IMR-90 (cell line): ENCODE measurements at places on chromosomes 11 and 22.

- no peak for DNase-seq
Observed at GRCh38 chr22:47918276-47918921, 1155.9 kb downstream of the TBC1D22A start.

- peak; percentile 63 for DNase-seq
Observed at GRCh38 chr11:4118107-4118506, 23.5 kb downstream of the RRM1 start.

DNA sequence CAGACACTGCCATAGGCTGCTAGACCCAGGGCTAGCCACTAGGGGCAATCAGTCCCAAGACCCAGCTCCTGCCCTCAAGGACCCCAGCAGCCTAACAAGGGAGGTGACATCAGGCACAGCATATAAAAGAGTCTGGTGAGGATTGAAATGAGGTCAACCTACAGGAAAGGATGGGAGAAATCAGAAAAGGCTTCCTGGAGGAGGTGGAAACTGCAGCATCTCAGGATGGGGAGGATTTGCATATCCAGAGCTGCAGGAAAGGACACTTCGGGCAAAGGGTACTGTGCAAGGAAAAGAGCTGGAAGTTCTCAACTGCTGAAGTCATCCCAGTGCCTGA lies 2.9 kb upstream of the ARFGAP2 start:
- DNase-seq: peak; percentile 35

- no peak for DNase-seq
Observed at GRCh38 chr22:24161909-24162308, 19.4 kb upstream of the SUSD2 start.

DNA sequence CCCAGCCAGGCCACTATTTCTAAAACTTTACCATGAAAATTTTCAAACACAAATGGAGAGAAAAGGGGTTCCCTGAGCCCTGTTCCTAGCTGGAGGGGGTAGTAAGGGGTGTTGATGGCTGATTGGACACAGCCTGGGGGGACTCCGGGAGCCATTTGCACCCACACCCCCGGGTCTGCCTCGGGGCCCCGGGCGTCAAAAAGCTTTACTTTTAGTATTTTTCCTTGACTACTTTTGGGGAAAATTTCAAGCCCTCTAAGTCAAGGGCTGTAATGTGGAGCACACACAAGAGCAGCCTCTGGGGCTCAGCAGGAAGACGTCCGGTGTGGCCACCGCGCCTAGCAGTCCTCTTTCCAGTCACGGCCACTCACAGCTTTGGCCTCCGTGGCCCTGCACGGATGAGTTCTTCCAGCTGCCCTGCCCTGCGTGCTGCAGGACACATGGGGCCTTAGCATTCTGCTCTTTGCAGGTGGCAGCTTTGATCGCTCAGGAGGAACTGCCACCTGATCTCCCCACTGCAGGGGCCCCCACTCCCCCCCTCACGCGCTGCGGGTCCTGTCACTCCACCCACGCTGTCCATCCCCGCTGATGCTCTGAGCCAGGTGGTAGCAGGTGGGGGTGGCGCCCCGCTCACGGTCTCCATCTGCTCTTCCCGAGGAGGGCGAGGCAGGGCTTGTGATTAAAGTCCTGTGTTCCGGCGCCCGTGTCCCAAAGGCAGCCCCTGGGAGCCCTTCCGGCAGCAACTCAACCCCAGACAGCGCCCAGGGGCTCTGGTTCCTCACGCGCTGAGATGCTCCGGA lies 14.4 kb downstream of the RNH1 start:
- DNase-seq: no peak

GRCh38 chr11:96055706-96056387 lies 131.9 kb upstream of the MTMR2 start:
- peak; percentile 62 for DNase-seq

DNA sequence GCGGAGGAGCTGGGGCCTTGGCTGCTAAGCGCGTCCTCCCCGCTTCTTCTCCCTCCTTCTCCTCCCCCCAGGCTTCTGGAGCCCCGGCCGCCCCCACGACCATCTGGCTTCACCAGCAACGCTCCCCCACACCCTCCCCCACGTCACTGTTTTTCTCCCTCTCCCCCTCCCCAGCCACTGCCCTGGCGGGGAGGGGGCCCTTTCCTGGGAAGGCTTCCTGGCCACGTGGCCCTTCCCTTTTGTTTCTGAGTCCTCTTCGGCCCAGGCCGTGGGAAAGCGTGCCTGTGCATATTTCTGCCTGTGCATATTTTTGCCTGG lies 27.7 kb downstream of the RTN4R start:
- DNase-seq: no peak

DNA sequence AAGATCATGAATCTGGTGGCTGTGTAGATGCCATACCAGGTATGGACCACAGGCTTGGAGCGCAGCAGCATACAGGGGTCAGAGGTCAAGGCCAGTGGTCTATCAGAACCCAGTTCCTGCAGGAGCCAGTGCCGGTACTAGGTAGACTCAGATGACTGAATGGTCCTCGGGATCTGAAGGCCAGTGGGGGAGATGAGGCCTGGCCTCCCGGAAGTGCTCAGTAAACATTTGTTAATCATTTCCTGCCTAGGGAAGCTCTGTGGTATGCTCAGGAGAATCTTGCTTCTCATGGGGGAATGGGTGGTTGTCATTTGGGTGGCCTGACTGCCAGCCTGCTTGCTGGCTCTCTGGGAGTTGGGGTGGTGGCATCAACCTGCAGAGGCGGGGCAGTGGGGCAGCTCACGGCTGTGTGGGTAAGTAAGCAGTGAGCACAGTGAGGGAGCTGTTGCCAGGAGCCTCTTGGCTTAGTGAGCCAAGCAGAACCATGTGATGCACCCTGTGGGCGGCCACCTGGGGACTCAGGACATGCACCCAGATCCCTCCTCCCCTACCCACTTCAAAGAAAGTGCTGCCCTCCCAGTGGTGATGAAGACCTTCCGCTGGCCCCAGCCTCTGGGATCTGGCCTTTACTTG lies 33.0 kb downstream of the PTPRJ start:
- peak; percentile 65 for DNase-seq

DNA sequence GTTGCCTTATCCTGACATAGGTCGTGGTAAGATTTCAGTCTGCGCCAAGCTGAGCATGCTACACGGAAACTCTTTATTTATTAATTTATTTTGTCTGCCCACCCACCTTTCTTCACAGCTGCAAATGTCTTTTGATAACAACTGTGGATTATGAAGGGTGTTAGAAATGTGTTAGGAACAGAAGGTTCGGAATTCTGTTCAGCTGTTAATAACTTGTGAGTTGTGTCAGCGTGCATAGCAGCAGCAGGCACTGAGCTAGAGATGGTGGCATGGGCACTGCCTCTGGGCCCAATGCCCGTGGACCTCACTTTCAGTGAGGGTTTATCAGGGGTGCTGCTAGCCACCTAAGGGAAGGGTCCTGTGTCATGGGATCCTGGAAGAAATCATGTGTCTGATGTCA lies 162.5 kb upstream of the NTM start:
- DNase-seq: no peak

- DNase-seq: peak; percentile 15
Observed at GRCh38 chr22:43308060-43308830, 34.9 kb downstream of the SCUBE1 start.

- DNase-seq: no peak
Observed at GRCh38 chr11:66363187-66363601, 8.4 kb downstream of the SLC29A2 start.

DNA sequence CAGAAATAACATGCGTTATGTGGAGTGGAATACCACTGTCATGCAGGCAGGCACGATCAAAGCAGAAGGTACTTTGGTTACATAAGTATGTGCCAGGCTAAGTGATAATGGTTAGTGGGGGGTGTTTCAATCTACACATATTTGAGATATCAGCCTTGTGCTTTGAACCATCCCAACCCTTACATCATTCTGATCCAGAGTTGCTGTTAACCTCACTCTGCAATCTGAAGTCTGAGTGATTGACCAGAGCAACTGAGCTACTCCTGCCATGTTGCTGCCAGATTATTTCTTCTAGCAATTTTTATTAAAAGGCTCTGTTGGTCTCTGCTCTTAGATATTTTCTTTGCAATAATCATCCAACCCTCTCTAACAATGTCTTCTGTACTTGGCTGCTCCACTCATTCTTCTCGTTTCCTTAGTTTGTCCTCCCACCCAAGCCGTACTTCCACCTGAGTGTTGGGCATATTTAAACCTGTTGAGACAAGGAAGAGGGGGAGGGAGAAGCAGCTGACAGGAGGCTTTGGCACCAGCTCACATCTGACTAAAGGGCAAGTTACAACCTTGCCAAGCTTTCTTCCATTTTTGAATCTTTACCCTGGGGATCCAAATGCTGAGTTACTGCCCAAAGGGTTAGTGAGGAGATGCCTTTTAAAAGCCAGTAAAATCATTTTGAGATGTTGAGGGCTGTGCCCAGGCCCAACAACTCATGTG lies 114.1 kb upstream of the SESN3 start:
- no peak for DNase-seq

GRCh38 chr11:75745807-75746206 lies 22.8 kb upstream of the DGAT2 start:
- no peak for DNase-seq

- DNase-seq: no peak
Observed at GRCh38 chr22:42945027-42945426, 69.9 kb downstream of the PACSIN2 start.

DNA sequence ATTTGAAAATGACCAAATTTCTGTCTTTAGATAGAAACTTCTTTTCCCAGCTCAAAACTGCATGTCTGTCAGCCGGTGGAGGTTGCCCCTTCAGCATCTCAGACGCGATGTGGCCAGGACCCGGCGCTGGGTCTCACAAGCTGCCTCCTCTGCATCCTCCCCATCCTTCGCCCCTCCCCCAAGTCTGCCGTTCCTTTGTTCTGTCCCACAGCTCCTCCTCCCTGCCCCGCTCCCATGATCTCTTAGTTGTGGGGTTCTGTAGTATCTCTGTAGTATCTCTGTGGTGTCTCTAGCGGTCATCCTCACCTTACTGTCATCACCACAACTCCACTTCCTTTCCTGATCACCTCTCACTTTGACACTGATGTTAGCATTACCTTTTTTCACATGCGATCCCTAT lies 49.9 kb downstream of the TRAF6 start:
- DNase-seq: no peak

DNA sequence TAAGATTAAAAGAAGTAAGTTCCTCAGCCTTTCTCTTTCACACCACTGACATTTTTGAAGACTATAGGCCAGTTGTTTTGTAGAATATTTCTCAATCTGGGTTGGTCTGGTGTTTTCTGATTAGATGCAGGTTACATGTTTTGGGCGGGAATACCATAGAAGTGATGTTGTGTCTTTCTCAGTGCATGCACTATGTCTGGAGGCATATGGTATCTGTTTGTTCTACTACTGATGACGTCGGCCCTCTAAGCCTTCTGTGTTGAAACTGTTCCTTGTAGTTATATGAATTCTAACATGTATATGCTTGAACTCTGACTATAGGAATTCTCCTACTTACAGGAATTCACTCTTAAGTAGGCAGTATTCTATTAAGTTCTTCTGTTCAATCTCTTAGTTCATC lies 21.6 kb downstream of the ZFTA start:
- DNase-seq: peak; percentile 69

GRCh38 chr11:66299186-66299585 lies 7.5 kb downstream of the TMEM151A start:
- no peak for DNase-seq

- DNase-seq: no peak
Observed at GRCh38 chr11:64831411-64831891, 13.0 kb downstream of the CDC42BPG start.

DNA sequence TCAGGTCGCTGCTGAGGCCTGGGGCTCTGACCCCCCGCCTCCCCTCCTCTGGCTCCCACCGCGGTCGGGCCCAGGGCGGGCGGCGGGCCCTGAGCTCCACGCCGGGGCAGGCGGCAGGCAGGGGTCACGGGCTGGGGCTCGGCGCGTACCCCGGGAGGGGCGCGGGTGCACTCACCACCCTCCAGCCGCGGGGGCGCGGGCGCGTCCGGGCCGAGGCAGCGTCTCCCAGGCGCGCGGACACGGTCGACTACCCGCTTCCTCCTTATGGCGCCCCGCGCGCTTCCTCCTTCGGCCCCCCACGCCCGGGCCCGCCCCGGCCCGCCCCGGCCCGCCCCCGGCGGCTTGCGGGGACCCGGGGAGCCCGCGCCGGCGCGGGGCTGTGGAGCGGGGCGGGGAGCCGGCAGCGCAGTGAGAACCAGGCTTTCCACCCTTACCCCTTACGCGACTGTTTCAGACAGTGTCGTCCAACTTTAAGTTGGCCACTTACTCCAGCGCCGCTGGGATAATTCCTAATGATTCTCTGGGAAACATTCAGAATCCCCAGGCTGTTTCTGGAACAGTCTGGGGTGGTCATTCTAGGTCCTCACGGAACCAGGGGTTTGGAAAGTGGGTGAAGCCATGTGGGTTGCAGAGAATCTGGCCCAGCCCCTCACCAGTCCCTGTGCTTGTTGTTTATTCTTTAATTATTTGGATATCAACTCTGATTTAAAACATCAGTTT lies at the start of gene BID:
Gene BID (minus strand): TSS at position 264 of the 720 bp plus-strand sequence. CDS start 24,353 bp downstream, outside the sequence.
- peak; percentile 17 for DNase-seq

GRCh38 chr11:14975252-14975587 lies 3.1 kb upstream of the CALCA start:
- no peak for DNase-seq

- no peak for DNase-seq
Observed at GRCh38 chr22:27387561-27387960, 414.0 kb downstream of the MN1 start.
